ENCODE measurements at places on chromosomes 5 and 9. TPM values are rescaled to one million over a fixed set of nuclear protein-coding genes. Genes with fewer than 3 reads are reported as not detected.

Gene CDKN2AIPNL
- total RNA-seq: 43.1 TPM

Gene CCDC152
- 0.56 TPM for total RNA-seq

Gene RIMOC1
- 10.9 TPM for total RNA-seq

Gene FER
- total RNA-seq: 12.8 TPM

Gene PCDHB11
- total RNA-seq: 0.73 TPM

Gene PALM2AKAP2
- 87.5 TPM for total RNA-seq

Gene DNAJB5
- total RNA-seq: 48.7 TPM

Gene FCN2
- total RNA-seq: 0.30 TPM

Gene IL13
- not detected for total RNA-seq

Gene SPINK13
- total RNA-seq: not detected

Gene MYMK
- not detected for total RNA-seq

Gene REXO4
- total RNA-seq: 18.0 TPM

Gene KIF4B
- not detected for total RNA-seq

Gene TRIM52
- total RNA-seq: 9.3 TPM
